Left lung (tissue), 14 donors: ENCODE measurements at places on chromosomes 5 and 9. TPM values are rescaled to one million over a fixed set of nuclear protein-coding genes. Genes with fewer than 3 reads are reported as not detected.

Gene PRR7
- 2.7 TPM for total RNA-seq

Gene MLANA
- not detected for total RNA-seq

Gene GPR21
- 0.37 TPM for total RNA-seq

Gene FYB1
- total RNA-seq: 93.7 TPM

Gene OR1B1
- total RNA-seq: not detected

Gene PALM2AKAP2
- 24.4 TPM for total RNA-seq

Gene GPBP1
- 55.3 TPM for total RNA-seq

Gene TAF11L13
- not detected for total RNA-seq

Gene RECK
- total RNA-seq: 20.7 TPM

Gene GBGT1
- total RNA-seq: 22.2 TPM

Gene EPB41L4B
- 17.7 TPM for total RNA-seq

Gene PHF2
- total RNA-seq: 30.4 TPM

Gene HTR1A
- not detected for total RNA-seq
